ENCODE measurements at places on chromosomes 13 and 19. TPM values are rescaled to one million over a fixed set of nuclear protein-coding genes. Genes with fewer than 3 reads are reported as not detected.

The B3GLCT gene
- total RNA-seq, result 27.0 TPM

The CACNA1A gene
- total RNA-seq, result 0.58 TPM

The PEAK3 gene
- not detected for total RNA-seq

The ZNF426 gene
- total RNA-seq, result 19.5 TPM

The YJEFN3 gene
- 1.6 TPM for total RNA-seq

The ESD gene
- 126 TPM for total RNA-seq

The LILRB3 gene
- 1.4 TPM for total RNA-seq

The TMEM238 gene
- 0.18 TPM for total RNA-seq

GRCh38 chr13:113152984-113153809, 5.3 kb upstream of the PROZ start:
- DNase-seq, result peak; percentile 58

DNA sequence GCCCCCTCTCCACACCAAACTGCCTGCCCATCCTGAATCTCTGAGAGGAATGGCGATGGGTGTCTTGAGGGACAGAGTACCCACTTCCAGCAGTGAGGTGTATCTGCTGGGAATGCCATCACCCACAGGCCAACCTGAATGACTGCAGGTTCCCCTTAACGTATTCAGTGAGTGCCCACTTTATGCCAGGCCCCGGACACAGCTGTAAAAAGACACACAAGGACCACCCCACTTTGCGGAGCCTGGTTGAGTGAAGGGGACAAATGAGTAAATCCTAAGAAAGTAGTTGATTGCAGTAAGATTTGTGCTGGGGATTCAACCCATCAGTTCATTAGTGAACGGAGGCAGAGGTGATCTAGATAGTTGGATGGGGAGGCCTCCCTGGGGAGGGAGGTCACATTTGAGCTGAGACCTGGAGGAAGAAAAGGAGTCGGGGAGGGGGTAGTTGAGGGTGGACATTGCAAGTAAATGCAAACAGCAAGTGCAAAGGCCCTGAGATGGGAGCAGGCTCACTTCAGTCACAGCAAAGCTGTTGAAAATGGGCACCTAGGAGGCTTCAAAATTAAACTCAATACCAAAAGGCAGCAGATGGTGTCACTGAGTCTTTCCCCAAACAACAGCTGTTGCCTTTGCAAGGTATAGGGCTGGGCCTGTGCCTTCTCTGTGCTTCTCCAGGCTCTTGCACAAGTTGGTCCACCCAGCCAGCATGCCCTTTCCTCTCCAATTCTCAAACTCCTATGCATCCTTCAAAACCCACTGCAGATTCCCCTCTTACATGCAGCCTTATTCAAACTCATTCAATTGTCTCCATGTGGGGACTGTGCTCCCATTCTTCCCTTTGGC, 4.3 kb downstream of the GDF15 start:
- no peak for DNase-seq

DNA sequence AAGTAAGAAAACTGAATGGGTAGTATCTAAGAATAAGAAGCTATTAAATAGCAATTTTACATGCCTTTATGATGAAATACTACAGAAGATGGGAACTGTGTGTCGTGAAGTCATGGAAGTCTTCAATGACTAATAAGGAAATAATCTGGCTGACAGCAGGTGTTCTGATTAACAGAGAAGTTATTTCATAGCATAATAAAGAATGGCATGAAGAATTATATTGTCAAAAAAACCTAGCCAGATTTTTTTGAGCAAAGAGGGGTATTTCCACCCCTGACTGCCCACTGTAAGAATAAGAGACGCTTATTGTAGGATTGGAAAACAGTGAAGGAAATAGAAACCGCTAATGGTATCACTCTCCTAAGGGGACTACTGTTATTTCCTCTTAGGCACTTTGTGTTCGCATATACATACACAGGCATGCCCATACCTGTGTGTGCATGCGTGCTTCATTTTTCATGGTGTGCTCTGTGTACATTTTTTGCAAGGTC, 318.8 kb downstream of the SHISA2 start:
- DNase-seq, result peak; percentile 53

DNA sequence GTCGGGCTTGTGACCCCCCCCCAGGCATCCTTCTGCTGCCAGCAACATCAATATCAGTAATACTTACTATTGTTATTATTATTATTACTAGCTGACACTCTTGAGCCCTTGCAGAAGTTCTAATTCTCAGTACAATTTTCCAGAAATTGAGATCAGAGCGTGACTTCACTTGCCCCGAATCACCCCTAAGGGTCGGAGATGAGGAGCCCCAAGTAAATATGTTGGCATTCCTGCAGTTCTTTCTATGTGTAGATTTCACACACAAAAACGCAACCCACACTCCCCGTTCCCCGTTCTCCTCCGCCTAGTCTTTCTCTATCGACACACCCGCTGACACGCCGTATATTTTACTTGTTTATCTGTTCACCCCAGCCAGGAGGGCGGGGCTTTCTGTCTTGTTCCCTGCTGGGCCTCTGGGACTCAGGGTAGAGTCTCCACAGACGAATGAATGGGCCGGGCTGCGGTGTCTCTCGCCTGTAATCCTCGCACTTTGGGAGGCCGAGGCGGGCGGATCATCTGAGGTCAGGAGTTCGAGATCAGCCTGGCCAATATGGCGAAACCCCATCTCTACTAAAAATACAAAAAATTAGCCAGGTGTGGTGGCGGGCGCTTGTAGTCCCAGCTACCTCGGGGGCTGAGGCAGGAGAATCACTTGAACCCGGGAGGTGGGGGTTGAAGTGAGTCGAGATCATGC, 14.7 kb downstream of the TLE5 start:
- peak; percentile 77 for DNase-seq

DNA sequence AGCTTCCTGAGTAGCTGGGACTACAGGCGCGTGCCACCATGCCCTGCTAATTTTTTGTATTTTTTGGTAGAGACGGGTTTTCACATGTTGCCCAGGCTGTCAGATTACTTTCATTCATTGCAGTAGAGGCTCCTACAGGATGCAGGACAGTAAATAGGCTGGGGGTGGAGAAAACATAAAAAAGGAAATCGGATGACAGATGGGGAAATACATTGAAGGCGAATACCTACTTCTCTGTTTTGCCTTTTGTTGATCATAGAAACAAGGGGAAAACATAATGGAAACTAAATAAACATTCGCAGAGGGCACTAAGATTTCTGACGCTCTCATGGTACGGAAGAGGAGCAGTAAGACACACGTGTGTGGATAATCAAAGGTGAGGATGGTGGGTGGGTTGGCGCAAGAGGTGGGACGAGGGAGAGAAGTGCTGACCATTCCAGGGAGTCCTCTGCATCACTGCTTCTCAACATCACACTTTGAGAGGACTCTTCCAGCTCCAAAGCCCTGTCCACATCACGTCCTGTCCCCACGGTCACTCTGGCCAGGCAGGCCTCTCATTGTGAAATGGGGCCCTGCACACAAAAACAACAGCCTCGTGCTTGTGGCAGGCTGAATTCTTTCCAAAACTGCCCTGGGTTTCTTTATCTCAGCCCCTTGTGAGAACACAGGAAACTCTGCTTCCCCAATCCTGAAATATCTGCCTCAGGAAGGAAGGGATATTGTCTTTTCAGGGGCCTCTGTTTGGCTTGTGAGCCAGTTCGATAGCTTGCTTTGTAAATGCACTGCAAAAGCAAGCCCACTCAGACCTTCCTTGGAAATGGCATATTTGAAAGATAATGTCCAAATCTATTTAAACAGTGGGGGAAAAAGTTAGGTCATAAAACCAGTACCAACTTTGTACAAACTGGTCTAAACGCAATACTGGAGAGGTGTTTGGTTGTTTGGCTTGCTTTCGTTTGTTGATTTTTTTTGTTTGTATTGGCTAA, 188.5 kb downstream of the FOXO1 start:
- peak; percentile 59 for DNase-seq

DNA sequence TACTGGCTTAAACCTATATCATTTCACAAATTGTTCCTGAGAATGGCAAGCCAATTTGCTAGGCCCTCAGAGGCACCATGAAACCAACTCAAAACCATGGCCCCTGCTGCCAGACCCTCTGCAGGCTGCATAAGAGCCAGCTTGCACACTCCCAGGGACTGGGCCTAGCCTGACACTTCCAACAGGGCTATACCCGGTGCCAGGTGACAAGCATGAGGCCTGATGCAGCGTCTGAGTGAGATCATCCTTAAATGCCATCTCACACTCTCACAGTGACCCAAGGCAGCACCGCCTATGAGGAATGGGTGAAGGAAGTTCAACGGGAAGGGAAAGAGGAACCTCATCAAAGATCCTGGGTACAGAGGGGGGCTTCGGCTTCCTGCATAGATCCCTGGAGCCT, 65.6 kb downstream of the C13orf42 start:
- DNase-seq, result no peak

DNA sequence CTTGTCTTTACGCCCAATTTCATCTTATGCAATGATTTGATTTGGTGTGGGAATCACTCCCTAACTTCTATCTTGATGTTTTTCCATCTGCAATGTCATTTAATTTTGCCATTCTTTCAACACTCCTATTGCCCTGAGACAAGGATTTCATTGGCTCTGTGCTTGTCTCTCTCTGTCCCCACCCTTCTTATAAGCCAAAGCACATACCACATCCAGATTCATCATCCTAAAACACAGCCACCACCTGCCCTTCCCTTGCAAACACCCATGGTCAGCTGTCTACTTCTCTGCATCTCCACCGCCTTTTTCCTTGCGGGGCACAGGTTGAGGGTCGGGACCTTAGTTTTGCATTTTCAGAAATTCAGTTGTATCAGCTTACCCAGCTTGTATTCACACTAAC, 225.8 kb upstream of the SOX21 start:
- DNase-seq, result no peak

DNA sequence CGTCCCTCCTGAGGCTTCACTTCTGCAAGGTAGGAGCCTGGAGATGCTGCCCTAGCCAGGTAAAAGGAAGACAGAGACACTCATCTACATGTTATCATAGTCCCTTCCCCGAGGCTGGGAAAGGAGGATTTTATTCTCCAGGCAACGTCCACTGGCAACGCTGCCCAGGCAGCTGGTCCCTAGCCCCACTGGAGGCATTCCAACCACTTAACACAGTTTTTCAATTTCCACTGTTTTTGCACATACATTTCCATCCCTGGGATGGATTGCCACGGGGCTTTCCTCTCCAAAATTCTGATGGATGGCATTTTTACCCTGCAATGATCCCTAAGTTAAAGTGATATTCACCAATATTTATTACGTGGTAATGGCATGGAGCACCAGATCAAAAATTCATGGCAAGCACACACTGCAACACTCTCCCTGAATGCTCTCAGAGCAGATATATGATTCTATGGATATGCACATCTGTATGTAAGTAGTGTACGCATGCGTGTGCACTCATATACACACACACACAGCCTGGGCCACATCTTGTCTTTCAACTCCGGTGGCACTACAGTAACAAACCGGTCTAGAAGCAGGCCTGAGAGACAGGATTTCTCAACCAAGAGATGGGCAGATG, 322.3 kb upstream of the TSHZ3 start:
- peak; percentile 40 for DNase-seq

DNA sequence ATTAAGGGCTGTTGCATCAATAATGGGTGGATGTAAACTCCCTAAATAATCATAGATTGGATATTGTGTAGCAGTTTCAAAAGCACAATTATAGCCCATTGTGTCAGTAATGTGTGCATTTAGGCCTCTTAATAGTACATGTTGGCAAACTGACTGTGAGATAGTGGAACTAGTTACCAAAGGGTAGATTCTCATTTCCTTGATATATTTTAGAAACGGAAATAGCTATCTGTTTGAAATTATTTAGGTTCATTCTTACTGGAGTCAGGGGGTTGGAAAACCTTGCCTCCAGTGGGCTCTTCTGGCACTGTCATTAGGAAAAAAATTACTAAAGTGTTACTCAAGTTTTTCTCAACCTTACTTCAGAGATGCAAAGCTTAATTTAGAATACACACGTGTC, 1074.9 kb downstream of the PCDH17 start:
- DNase-seq, result no peak

- DNase-seq, result peak; percentile 36
These were observed 37.6 kb upstream of the FLT1 start for GRCh38 chr13:28532388-28533124.

GRCh38 chr19:32675720-32676185, at the start of gene RGS9BP:
Gene RGS9BP, plus strand, starts transcription at chr19:32675848. Its CDS starts 416 bp downstream, at chr19:32676264.
- peak; percentile 73 for DNase-seq

DNA sequence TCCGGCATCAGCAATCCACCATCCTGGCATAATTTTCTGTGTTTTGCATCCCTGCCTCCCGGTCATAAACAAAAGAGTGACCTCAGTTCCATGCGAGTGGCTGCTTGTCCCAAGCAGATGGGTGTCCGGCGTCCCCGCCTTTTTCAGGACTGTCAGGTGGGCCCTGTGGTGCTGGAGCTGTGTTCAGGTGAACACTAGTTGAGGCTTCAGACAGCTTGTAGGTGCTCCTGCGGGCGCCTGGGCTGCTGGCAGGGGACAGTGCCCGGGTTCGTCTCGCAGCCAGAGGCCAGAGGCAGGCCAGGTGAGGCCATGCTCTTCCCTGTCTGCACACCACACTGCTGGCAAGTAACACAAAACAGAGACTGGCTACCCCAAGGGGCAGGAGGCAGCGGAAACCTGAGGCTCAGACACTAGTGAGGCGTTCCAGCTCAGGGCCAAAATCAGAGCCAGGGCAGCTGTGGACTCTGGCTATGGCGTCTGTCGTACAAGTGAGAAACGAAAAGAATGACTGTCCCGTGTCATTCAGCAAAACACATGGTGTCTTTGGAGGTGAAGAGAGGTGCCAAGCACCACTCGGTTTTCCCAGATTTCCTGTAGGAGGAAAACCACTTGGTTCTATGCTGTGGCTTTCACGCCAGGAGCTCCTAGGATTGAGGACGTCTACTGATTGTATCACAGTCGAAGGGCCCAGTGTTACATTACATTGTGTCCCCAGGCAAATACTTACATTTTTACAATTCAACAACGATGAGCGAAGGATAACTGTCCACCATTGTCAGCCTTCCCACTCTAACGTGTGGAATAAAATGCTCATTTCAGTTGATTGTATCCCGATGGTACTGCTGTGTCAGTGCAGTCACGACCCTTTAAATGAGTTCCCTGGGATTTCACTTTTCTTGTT, 104.0 kb downstream of the ATP11A start:
- DNase-seq, result no peak

GRCh38 chr13:79290595-79291244, 115.3 kb downstream of the RBM26 start:
- no peak for DNase-seq

GRCh38 chr19:37817180-37817981, 38.0 kb upstream of the ZNF573 start:
- DNase-seq, result peak; percentile 89

- peak; percentile 71 for DNase-seq
These were observed 6.0 kb upstream of the TNFAIP8L1 start for GRCh38 chr19:4633140-4633967.

GRCh38 chr19:49932731-49933131, 3.4 kb upstream of the NUP62 start:
- no peak for DNase-seq
